ENCODE measurements at places on chromosomes 12 and 14. TPM values are rescaled to one million over a fixed set of nuclear protein-coding genes. Genes with fewer than 3 reads are reported as not detected.

The FAM90A1 gene
- polyA plus RNA-seq, result not detected

The GLTP gene
- 35.2 TPM for polyA plus RNA-seq

The STYK1 gene
- not detected for polyA plus RNA-seq

DNA sequence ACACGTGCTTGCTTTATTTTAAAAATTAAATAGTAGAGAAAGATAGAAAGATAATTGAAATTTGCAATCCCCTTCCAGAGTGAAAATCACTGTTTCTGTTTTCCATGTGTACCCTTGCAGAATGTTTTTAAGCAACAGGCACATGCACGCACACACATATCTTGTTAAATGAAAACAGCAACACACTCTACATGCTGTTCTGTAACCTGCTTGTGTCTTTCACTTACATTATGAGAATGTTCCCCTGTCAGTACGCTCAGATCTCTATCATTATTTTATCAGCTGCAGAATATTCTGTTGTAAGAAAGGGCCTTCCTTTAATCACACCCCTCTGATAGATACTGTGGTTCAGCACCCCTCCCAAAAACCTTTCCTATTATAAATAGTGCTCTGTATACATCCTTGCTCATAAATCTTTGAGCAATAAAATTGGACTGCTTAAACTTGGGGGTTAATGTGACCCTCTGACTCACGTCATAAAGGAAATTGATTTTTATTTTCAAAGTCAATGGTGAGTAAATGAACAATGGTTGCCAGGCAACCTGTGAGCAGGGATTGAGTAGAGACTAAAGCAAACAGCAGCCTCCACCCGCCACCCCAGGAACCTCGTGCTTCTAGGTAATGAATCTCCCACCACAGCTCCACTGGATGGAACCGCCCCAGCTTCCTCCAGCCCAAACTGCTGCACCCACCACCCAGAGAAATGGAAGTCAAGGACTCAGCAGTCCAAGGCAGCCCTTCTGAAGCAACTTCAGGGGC lies 31.9 kb upstream of the CHGA start:
- no peak overlapping the region for H3K27ac ChIP-seq
- H3K4me1 ChIP-seq, result no peaks in the 10 kb centered on the region
- no peaks in the 10 kb centered on the region for H3K27me3 ChIP-seq
- no peaks in the 10 kb centered on the region for H3K36me3 ChIP-seq
- no peak overlapping the region for H3K4me3 ChIP-seq

DNA sequence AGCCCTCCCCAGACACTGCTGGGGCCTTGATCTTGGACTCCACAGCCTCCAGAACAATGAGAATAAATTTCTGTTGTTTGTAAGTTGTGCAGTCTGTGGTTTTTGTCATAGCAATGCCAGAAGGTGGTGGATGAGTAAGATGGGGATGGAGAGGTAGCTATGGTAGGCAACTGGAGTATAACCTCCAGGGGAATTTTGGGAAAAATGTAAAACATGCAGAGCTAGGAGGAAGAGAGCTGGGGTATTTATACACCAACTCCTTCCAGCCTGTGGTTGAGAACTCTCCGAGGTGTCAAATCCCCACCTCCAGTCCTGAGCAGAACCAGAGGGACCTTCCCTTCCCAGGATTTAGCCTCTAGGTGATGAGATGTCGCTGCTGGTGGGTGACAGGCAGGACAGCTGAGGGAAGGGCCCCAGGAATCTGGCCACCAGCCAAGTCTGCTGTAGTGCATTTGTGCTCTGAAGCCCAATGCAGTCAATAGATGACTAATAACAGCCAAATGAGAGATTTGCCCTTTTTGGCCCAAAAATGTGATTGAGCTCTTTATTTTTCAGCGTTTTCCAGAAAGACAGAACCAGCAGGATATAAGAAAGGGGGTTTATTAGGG lies 19.1 kb upstream of the CEP170B start:
- H3K4me3 ChIP-seq, result no peak overlapping the region
- no peaks in the 10 kb centered on the region for H3K36me3 ChIP-seq
- no peaks in the 10 kb centered on the region for H3K27me3 ChIP-seq
- no peak for DNase-seq
- H3K27ac ChIP-seq, result no peak overlapping the region

DNA sequence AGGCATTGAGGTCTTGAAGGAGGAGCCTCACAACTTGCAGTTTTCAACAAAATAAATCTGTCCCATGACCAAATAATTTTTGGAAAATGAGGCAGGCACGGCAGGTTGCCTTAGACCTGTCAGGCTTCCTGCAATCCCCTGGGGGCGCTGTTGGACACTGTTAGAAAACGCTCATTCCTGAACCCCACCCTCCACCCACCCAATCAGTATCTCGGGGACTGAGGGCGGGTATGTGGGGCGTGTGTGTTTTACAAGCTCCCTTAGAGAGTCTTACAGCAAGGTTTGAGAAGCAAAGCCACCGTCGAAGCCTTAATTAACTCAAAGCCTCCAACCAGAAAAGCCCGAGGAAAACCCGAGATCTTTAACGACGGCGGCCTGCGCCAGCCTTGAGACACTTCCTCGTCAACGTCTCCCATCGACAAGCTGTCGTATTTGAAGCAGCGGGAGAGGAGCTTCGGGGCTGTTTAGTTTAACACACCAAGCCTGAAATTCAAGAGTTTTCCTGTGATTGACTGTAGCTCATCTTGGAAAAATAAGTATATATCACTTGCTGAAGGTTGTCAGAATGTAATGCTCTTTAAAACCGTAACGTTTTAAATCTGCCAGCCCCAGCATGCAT lies 123.0 kb downstream of the GLT1D1 start:
- peak; percentile 11 for DNase-seq
- H3K4me3 ChIP-seq, result no peak overlapping the region
- H3K4me1 ChIP-seq, result no peaks in the 10 kb centered on the region
- no peaks in the 10 kb centered on the region for H3K36me3 ChIP-seq

DNA sequence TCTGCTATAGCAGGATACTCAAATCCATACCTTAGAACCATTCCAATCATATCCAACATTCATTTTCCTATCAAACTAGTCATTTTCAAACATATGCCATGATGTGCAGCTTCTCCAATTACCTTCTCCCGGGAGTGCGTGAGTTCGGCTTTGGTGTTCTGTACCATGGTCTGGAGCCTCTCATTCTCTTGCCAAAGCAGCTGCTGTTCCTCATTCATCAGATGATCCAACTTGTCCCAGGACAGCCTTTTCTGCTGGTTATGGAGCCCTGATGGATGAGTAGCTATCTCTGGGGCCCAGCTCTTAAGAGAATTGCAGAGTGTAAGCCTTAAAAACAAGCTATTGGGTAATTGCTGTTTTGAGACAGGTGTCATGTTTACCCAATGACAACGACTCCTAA lies 71.1 kb upstream of the SAV1 start:
- H3K36me3 ChIP-seq, result peaks cover 30% of the 10 kb centered on the region
- H3K4me3 ChIP-seq, result no peak overlapping the region
- H3K27ac ChIP-seq, result no peak overlapping the region
- no peaks in the 10 kb centered on the region for H3K27me3 ChIP-seq
- peaks cover 6% of the 10 kb centered on the region for H3K4me1 ChIP-seq
- DNase-seq, result no peak

Measured in naive thymus-derived CD4-positive, alpha-beta T cell (primary cell).